ENCODE measurements at places on chromosomes 6 and 20. TPM values are rescaled to one million over a fixed set of nuclear protein-coding genes. Genes with fewer than 3 reads are reported as not detected.

The SGK1 gene
- 207 TPM for total RNA-seq

The SOX4 gene
- 10.5 TPM for total RNA-seq

The ARMC2 gene
- 2.0 TPM for total RNA-seq

The CAGE1 gene
- total RNA-seq = 0.28 TPM

The CST4 gene
- not detected for total RNA-seq

The PLCG1 gene
- total RNA-seq = 27.1 TPM

The ATXN1 gene
- total RNA-seq = 29.3 TPM

The NANP gene
- 2.7 TPM for total RNA-seq

The PLAGL1 gene
- total RNA-seq = 17.9 TPM

The PACRG gene
- total RNA-seq = 0.76 TPM

The SCRT2 gene
- not detected for total RNA-seq

The AVP gene
- not detected for total RNA-seq

The CFB gene
- 36.1 TPM for total RNA-seq

The SLC35D3 gene
- not detected for total RNA-seq

The POM121L2 gene
- total RNA-seq = not detected

The ATP9A gene
- 29.3 TPM for total RNA-seq

The KCNG1 gene
- 9.9 TPM for total RNA-seq

The COL9A1 gene
- not detected for total RNA-seq

The SLC22A2 gene
- not detected for total RNA-seq

The FERMT1 gene
- total RNA-seq = 34.0 TPM

The GJA10 gene
- total RNA-seq = not detected

The SMIM28 gene
- not detected for total RNA-seq

The GSTA2 gene
- not detected for total RNA-seq

The EYA2 gene
- total RNA-seq = 27.7 TPM

The APOBEC2 gene
- total RNA-seq = not detected

The WFDC5 gene
- total RNA-seq = 4.3 TPM

The C6orf118 gene
- total RNA-seq = not detected

The GMPR gene
- total RNA-seq = 0.80 TPM

The DDR1 gene
- total RNA-seq = 220 TPM

The TRIM15 gene
- not detected for total RNA-seq

The PPP1R14C gene
- total RNA-seq = 36.0 TPM

The REM1 gene
- 0.20 TPM for total RNA-seq

The NTSR1 gene
- total RNA-seq = not detected

Measured in esophagus mucosa (tissue), 1 donor.